LHCN-M2 (cell line): ENCODE measurements at places on chromosomes 16 and 17.

DNA sequence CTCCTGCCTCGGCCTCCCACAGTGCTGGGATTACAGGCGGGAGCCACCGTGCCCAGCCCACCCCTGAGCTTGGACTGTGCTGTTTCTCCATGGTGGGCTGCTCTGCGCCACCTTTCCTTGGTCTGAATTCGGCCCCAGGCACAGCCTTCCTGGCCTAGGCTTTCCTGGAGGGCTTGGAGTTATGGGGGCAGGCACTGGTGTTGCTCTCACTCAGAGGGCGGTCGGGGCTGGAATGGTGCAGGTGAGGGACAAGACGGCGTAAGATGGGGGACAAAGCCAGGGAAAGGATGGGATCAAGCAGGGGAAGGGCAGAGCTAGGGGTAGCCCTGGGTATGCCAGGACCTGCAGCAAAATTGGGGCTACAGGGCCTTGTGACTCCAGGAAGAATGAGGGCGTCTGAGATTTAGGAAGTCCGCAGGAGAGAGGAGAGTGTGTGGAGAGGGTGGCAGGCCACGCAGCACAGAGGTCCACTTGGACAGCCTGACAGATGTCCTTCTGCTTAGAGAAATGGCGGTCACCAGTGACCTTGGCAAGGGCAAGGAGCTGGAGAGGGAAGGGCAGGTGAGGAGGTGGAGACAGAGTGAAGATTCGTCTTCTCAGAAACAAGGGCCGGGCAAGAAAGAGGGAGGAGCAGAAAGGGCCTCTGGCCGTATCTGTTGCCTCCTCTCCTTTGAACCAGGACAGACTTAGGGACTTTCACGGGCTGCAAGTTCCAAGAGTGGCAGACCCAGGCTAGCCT lies 1.6 kb upstream of the ATP6V0C start:
- DNase-seq, result no peak

DNA sequence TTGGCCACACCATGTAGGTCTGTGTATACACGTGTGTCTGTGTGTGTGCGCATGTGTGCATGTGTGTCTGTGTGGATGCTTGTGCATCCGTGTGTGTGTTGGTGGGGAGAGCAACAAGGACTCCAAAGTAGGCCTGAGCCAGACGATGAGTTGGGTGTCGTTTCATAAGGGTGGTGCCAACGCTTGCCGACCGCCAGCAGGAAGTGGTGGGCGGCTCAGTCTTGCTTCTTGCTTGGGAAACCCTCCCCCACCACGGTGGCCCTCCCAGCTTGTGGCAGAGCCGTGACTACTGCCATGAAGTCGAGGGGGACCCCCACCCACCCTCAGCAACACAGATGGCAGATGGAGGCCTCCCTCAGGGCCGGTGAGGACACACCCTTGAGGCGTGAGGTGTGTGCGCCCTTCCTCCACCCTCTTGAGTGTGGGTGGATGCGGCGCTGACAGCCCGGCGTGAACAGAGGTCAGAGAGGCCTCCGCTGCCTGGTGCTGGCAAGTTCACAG lies 17.5 kb downstream of the SBK1 start:
- no peak for DNase-seq

DNA sequence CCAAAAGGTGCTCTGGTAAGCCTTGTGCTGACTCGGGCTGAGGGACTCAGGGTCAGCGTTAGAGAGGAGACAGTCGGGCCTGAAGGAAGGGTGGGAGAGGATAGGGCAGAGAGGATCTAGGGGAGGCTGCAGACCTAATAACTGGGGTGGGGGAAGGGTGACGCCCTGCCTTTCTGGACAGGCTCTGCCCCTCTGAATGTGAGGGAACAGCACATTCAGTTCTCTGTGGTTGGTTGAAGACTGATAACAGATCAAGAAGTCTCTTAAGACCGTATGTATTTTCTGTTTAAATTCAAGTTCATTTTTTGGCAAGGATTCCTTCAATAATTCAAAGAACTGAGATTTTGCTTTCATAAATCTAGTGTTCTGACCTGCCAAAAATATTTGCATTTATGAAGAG lies 56.2 kb upstream of the TEKT3 start:
- no peak for DNase-seq

DNA sequence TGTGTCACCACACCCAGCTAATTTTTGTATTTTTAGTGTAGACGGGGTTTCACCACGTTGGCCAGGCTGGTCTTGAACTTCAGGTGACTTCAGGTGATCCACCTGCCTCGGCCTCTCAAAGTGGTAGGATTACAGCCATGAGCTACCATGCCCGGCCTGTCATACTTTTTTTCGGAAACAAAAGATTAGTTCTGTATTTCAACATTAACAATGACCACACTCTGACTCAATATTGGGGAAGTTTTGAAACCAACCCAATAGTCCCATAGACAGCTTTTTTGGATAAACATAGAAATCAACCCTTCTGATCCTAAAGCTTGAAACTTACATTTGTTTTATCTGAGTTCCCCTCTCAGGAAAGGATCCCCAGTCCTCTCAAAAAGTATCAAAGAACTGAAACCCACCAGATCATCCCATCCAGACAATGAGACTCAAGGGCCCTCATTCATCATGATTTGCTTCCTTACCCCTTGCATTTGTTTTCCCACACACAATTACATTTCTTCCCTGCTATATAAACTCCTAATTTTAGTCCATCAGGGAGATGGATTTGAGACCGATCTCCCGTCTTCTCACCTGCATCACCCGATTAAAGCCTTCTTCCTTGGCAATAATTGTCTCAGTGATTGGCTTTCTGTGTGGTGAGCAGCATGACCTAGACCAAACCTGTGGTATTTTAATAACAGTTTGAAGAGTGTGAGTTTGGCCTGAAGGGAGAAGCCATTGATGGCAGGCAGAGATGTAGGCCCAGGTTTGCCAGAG lies 7.2 kb upstream of the AGRP start:
- DNase-seq, result no peak
